ENCODE measurements at places on chromosomes 7 and 10. TPM values are rescaled to one million over a fixed set of nuclear protein-coding genes. Genes with fewer than 3 reads are reported as not detected.

DNA sequence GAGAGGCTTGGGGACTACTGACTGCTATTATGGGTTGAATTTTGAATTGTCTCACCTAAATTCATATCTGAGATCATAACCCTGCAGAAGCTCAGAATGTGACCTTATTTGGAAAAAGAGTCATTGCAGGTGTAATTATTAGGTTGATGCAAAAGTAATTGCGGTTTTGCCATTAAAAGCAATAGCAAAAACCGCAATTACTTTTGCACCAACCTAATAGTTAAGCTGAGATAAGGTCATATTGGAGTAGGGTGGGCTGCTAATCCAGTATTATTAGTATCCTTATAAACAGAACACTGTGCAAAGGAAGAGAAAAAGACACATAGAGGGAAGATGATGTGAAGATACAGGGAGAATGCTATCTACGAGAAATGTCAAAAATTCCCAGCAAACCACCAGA, 82.3 kb downstream of the AOAH start:
- no peak for DNase-seq

LMOD2 gene
- total RNA-seq: not detected

- no peak for DNase-seq
These were observed 348.0 kb downstream of the PHTF2 start for GRCh38 chr7:78146546-78146945.

GDI2 gene
- 356 TPM for total RNA-seq

Measured in lung microvascular endothelial cell (primary cell).